ENCODE measurements at places on chromosomes 4 and X.

GRCh38 chr4:102678107-102678506 lies 82.7 kb downstream of the MANBA start:
- no peak for DNase-seq

GRCh38 chr4:53763813-53764597 lies 172.7 kb upstream of the LNX1 start:
- no peak for DNase-seq

- no peak for DNase-seq
These were observed 6.5 kb downstream of the TLR8 start for GRCh38 chrX:12912791-12913482.

DNA sequence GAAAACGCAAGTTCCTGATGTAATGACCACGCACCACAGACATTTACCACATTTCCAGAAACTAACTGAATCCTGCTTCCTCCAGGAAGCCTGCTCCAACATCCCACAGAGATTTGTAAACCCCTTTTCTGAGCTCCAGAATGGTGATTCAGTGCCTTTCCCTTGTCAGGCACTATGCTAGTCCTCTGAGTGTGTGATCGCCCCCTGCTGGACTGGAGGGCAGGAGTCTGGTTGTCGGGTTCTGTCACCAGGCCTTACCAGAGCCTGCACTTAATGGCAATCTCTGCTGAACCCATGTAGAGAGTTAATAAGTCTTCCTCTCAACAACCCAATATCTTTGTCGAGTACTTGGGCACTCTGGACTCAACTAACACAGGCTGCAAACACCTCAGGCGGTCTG lies 14.5 kb upstream of the KDM5C start:
- peak; percentile 56 for DNase-seq

DNA sequence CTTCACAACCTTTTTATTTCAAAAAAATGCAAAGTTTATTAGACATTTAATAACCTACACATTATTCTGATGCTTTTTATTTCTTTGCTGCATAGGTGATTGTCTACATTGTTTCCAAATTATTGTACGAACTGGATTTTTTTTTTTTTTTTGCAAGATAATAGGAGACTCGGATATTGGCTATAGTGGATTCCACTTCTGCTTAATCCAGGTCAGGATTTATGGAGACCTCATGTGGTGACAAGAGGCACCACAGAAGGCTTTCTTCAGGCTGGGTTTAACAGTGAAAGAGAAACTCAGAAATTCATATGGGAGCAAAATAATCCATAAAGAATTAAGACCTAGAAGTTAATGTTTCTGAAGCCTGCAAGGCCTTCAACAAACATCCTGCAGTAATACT lies 2.4 kb upstream of the SLIT2 start:
- peak; percentile 39 for DNase-seq

DNA sequence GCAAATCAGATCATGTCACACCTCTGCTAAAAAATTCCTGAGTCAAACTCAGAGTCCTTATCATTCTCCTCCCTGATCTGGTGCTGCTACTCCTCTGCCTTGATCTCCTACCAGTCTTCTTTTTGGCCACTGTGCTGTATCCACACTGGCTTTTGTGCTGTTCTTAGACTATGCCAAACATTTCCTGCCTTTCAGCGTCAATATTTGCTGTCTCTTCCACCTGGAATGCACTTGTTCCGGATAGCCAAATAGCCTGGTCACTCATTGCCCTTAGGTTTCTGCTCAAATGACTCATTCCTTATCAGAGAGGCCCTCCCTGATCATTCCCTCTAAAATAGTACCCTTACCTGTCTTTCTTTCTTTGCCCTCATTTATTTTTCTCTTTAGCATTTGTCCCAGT lies 24.4 kb upstream of the RP2 start:
- no peak for DNase-seq
